ENCODE measurements at places on chromosomes 2 and 18. TPM values are rescaled to one million over a fixed set of nuclear protein-coding genes. Genes with fewer than 3 reads are reported as not detected.

SDC1 gene
- 93.0 TPM for total RNA-seq

GRCh38 chr2:165567273-165567672, 97.8 kb downstream of the CSRNP3 start:
- DNase-seq: no peak
- H3K27me3 ChIP-seq: no peaks in the 10 kb centered on the region
- no peak overlapping the region for H3K27ac ChIP-seq
- H3K4me3 ChIP-seq: no peak overlapping the region
- no peaks in the 10 kb centered on the region for H3K4me1 ChIP-seq
- no peaks in the 10 kb centered on the region for H3K36me3 ChIP-seq

- no peak for DNase-seq
- no peaks in the 10 kb centered on the region for H3K4me1 ChIP-seq
- H3K4me3 ChIP-seq: no peak overlapping the region
- H3K36me3 ChIP-seq: no peaks in the 10 kb centered on the region
- H3K27me3 ChIP-seq: no peaks in the 10 kb centered on the region
- no peak overlapping the region for H3K27ac ChIP-seq
Observed at GRCh38 chr18:37383036-37383785, 182.4 kb downstream of the CELF4 start.

- H3K4me3 ChIP-seq: no peak overlapping the region
- H3K27me3 ChIP-seq: no peaks in the 10 kb centered on the region
- H3K27ac ChIP-seq: no peak overlapping the region
- no peak for DNase-seq
- H3K4me1 ChIP-seq: no peaks in the 10 kb centered on the region
Observed at GRCh38 chr2:14779252-14779651, 146.7 kb downstream of the LRATD1 start.

GRCh38 chr2:86298411-86299390, 38.7 kb downstream of the REEP1 start:
- H3K4me1 ChIP-seq: no peaks in the 10 kb centered on the region
- H3K27ac ChIP-seq: no peak overlapping the region
- no peak for DNase-seq
- H3K27me3 ChIP-seq: peaks cover 17% of the 10 kb centered on the region
- no peak overlapping the region for H3K4me3 ChIP-seq

DNA sequence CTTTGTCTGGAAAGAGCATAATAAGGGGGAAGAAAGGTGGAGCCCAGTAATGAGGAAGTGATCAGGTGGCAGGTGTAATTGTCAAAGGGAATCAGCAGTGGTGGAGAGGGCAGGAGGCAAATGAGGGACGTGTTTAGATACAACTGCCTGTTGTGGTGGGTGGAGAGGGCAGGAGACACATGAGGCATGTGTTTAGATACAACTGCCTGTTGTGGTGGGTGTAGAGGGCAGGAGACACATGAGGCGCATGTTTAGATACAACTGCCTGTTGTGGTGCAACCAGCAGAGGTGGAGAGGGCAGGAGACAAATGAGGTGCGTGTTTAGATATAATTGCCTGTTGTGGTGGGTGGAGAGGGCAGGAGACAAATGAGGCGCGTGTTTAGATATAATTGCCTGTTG, 173.1 kb downstream of the ANKRD30B start:
- H3K36me3 ChIP-seq: no peaks in the 10 kb centered on the region
- no peak for DNase-seq
- no peaks in the 10 kb centered on the region for H3K4me1 ChIP-seq
- H3K4me3 ChIP-seq: no peak overlapping the region

Measured in Panc1 (cell line).